ENCODE measurements at places on chromosomes 5 and 9.
A peak's percentile ranks its signal among the peaks of the same experiment; 100 is the strongest.

DNA sequence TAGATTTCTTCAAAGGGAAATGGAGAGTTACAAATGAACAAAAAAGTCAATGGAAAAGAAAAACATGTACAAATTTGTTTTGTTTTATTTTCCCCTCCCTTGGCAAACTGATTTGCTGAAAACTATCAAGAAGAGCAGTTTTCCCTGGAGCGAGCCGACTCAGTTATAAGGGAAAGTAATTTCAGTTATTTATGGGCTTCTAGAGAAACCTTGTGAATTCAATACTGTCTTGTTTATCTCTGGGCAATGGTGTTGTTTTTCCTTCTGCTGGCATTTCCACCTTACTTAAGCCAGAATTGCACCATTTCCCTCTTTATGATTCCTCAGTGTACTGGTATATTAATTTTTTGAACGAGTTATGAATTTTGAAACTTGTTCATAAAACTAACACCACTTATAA lies 1163.6 kb downstream of the CDH12 start:
- DNase-seq, result no peak

- DNase-seq, result no peak
These were observed 116.4 kb upstream of the COL5A1 start for GRCh38 chr9:134525070-134525815.

DNA sequence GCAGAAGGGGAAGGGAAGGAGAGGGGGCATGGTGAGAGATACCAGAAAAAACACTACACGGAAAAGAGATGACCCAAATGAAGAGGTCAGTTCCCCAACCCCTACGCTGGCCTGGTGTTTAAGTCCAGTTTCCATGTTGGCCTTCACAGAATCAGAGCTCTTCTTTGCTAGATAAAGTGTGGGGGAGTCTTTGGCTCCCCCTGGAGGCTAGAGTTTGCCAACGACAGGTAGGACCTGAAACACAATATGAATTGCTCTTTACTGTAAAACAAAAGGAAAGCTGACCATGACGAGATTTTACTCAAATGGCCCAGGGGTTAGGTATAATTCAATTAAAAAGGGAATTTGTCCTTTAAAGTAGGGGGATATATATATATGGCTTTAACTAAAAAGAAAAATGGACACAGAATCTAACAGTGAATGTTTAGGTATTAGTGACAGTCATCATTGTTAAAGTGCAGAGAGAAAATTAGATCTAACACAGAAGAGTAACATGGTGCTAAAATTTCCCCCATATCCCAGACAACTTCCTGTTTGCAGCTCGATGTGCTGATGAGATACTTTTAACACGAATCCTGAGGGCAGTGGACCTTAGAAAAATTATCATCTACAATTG lies 92.0 kb downstream of the SV2C start:
- peak; percentile 5 for DNase-seq

- DNase-seq, result no peak
These were observed 40.0 kb downstream of the ARL15 start for GRCh38 chr5:54270326-54270725.

DNA sequence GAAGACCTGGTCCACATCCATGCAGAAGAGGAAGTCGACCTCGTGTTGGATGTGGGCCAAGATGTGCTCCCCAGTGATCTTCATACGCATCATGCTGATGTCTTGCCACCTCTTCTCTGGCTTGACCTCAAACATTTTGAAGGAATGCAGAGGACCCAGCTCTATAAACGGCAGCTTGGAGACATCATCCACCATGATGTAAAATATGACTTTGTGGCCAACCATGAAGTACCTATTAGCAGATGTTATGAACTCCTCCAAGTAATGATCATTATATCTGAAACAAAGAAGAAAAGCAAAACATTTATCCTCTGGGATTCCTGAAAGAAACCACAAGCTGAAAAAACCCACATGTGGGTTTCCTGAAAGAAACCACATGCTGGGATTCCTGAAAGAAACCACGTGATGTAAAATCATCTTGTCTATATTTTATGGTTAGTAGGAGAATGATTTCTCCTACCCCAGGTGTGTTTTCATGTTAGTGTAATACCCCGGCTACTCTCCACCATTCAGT lies 52.3 kb downstream of the GGTA1 start:
- no peak for DNase-seq

DNA sequence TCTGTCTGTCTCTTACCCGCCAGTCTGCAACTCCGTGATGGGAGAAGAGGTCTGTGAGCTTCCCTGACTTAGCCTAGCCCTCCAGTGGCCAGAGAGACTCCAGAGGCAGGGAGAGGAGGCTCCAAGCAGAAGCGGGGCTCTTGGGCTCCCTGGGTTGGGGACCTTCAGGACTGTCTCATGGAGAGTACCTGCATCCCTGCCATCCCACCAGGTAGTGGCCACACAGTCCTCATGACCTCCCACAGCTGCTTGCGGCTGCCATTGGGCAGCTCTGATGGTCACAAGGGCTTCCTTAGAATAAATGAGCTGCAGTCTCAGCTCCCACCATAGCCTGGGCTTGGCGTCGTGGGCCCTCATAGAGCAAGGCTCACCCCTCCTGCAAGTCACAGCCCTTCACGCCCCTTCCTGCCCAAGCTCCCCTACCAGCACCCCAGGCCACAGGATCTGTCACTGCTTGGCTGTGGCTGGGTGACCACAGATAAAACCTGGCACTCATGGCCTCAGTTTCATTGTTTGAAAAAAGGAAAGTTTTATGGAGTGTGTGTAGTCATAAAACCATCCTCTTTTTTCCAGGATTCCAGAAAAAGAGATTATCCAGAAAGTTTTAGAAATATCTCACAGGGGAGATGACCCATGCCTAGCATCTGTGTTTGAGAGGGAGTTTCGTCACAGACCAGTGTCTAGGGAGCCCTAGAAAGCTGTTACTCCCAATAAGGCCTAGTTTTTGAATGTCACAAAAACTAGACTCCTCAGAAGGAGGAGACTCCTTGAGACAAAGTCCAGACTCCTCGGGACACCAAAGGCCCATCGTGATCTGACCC lies 48.4 kb downstream of the PPARGC1B start:
- no peak for DNase-seq

- no peak for DNase-seq
These were observed 70.9 kb downstream of the KCNT1 start for GRCh38 chr9:135772702-135773493.

GRCh38 chr9:16710888-16711287 lies 159.6 kb downstream of the BNC2 start:
- no peak for DNase-seq

- DNase-seq, result no peak
These were observed 178.1 kb downstream of the FGF1 start for GRCh38 chr5:142507531-142508372.

DNA sequence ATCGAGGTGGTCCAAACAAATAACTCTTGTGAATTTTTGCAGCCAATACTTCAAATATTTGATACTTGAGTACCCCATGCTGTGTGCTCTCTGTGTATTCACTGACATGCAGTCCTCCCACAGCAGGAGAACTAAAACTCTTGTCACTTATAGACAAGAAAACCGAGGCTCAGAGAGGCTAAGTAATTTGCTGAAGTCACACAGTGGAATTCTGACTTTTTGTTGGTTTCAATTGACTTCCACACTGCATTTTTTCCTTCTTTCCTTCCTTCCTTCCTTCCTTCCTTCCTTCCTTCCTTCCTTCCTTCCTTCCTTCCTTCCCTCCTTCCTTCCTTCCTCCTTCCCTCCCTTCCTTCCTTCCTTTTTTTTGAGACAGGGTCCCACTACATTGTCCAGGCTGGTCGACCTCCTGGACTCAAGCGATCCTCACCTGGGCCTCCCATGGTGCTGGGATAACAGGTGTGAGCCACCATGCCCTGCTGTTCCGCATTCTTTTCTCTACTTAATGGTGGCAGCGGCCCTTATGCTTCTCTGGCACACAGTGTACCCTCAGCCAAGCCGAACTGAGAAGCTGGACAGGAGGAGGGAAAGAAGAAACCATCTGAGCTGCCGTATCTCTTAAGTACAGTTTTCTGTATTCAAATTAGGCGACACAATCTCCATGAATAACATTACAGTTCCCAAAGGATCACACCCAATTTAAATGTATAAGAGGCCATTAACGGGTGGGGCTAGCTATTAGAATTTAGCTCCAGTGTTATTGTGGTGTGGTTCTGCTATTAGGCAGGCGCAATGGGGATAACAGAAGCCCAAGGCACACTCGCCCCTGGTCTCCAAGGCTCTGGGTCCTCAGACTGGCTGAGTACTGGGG lies 38.4 kb upstream of the GRHPR start:
- DNase-seq, result no peak

- DNase-seq, result no peak
These were observed 59.4 kb downstream of the ANKH start for GRCh38 chr5:14812166-14812565.

GRCh38 chr5:157801-158200 lies 33.5 kb upstream of the LRRC14B start:
- no peak for DNase-seq

All from stimulated activated CD4-positive, alpha-beta T cell treated with anti-CD3 and anti-CD28 coated beads, Interleukin-15, amount 100 ng/mL, for 1 hour (primary cell).